ENCODE measurements at places on chromosomes 16 and 17. TPM values are rescaled to one million over a fixed set of nuclear protein-coding genes. Genes with fewer than 3 reads are reported as not detected.

The HLF gene
- total RNA-seq = 0.32 TPM

The CES1 gene
- total RNA-seq = not detected

The KSR1 gene
- total RNA-seq = 203 TPM

The ARHGDIG gene
- total RNA-seq = 13.8 TPM

The CD19 gene
- total RNA-seq = 0.27 TPM

The PDILT gene
- total RNA-seq = not detected

The SLC6A2 gene
- total RNA-seq = not detected

The HYDIN gene
- total RNA-seq = 7.0 TPM

The KRTAP4-9 gene
- total RNA-seq = not detected

The GP1BA gene
- total RNA-seq = 0.47 TPM

The MEIOB gene
- total RNA-seq = 2.4 TPM

The ELMO3 gene
- total RNA-seq = 2.1 TPM

The NTN1 gene
- 0.76 TPM for total RNA-seq

The C16orf46 gene
- 1.0 TPM for total RNA-seq

The KRT28 gene
- total RNA-seq = not detected

GRCh38 chr16:77277141-77277540, 77.9 kb downstream of the SYCE1L start:
- H3K4me3 ChIP-seq = no peak overlapping the region
- no peaks in the 10 kb centered on the region for H3K36me3 ChIP-seq
- no peaks in the 10 kb centered on the region for H3K27me3 ChIP-seq
- H3K4me1 ChIP-seq = no peaks in the 10 kb centered on the region

DNA sequence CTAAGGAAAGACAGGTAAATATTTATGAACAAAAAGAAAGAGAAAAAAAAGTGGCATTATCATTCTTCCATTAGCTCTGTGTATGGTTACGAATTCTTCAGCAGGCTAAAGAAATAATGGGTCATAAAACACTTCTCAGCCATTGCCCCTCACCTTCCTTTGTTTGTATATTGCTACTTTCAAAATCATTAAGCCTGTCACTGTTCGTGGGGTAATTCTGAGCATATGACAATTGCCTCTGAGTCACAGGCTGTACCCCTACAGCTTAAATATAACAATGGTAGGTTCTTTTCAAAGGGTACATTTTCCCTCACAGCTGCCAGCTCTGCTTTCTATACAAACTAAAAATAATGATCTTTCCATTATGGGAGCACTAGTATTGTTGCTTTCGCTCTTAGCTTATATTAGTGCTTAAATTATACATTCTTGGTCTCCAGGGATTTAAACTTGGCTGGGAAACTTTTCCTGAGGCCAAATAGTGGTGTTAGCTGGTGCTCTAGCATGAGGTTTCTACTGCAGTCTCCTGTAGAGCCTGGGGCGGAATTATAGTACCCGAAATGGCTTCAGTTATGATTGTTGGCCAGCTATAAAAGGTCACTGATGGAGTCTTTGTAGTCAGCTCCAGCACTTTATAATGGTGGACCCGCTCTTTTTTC, 74.7 kb upstream of the CDH11 start:
- no peak overlapping the region for H3K27ac ChIP-seq
- H3K27me3 ChIP-seq = no peaks in the 10 kb centered on the region
- H3K4me3 ChIP-seq = no peak overlapping the region
- no peaks in the 10 kb centered on the region for H3K36me3 ChIP-seq
- no peak for DNase-seq

DNA sequence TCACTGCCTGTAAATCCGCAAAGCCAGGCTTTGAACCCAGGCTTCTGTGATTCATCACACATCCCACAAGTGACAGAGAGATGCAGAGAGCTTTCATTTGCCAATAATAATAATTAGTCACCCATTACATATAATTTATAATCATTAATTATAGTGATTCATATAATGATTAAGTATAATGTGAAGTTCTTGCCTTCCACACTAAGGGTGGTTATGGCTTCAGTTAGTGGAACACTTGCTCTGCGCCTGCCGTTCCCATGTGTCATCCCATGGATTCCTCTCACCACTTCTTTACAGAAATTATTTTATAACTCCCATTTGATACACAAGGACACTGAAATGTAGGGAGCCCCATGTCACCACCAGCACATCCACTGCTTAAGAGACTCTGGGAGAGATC, 39.8 kb upstream of the XYLT1 start:
- H3K4me3 ChIP-seq = no peak overlapping the region
- H3K36me3 ChIP-seq = peaks cover 15% of the 10 kb centered on the region
- H3K27ac ChIP-seq = no peak overlapping the region
- no peak for DNase-seq
- H3K4me1 ChIP-seq = no peaks in the 10 kb centered on the region

GRCh38 chr17:32302037-32302436, 36.4 kb downstream of the RHBDL3 start:
- peaks cover 4% of the 10 kb centered on the region for H3K27me3 ChIP-seq
- no peak for DNase-seq
- no peak overlapping the region for H3K27ac ChIP-seq
- no peak overlapping the region for H3K4me3 ChIP-seq

GRCh38 chr17:83176623-83177583, 97.5 kb downstream of the METRNL start:
- peaks cover 4% of the 10 kb centered on the region for H3K27me3 ChIP-seq
- no peaks in the 10 kb centered on the region for H3K36me3 ChIP-seq
- no peak for DNase-seq
- peaks cover 42% of the 10 kb centered on the region for H3K4me1 ChIP-seq
- peak overlapping the region; percentile 47 for H3K4me3 ChIP-seq
- H3K27ac ChIP-seq = peak overlapping the region; percentile 88

GRCh38 chr16:51035711-51036110, 115.4 kb downstream of the SALL1 start:
- H3K27ac ChIP-seq = no peak overlapping the region
- H3K4me1 ChIP-seq = peaks cover 13% of the 10 kb centered on the region
- peaks cover 4% of the 10 kb centered on the region for H3K36me3 ChIP-seq

DNA sequence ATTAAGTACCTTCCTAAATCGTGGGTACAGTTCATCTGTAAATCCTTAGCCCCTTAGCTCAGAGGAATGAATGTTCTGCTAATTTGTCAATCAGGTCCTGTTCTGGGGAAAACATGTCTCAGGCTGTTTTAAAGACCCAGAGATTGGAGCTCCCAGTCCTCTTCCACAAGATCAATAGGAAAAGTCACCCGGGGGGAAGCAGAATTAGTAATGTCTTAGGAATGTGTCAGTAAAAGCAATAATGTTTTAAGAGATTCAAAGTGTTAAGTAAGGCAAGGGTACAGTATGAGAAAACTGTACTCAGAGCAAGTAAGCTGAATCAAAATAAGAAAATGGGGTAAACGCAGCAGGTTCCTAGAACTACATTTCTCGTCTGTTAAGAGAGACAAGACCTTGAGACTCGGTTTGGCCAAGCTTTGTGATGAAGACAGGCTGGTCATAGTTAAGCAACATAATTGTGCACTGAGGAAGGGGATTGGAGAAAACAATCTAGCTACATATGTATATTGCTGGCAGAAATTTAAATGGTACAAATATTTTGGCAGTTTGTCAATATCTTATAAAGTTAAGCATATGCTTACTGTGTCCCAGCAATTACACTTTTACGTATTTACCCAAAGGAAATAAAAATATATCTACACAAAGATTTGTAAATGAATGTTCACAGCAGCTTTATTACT, 192.9 kb upstream of the C17orf78 start:
- H3K36me3 ChIP-seq = no peaks in the 10 kb centered on the region
- no peak for DNase-seq

DNA sequence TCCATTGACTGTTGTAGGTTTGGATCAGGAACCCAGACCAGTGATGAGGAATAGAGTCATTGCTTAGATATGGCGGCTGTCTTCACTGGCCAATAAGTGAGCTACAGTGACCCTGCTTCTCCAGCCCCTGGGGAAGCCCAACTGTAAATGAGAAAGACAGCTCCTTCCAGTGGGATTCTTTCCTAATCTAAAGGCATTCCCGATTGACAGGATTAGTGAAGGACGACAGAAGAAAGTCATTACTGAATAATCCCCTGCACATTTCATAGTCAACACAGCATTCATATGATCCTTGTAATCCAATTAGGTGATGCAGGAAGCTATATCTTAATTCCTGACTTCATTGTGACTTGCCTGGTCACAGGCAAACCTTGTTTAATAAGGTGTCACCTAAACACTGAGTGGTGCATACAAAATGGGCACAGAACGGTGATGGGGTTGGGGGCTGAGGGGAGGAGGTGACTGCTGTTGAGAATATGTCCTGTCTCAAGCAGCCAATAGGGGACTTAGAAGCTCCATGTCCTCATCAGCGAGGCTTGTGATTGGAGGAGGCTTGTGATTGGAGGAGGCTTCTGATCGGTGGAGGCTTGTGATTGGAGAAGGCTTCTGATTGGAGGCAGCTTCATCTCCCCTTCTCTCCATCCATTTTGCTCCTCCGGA, 242.6 kb downstream of the XYLT1 start:
- H3K36me3 ChIP-seq = no peaks in the 10 kb centered on the region
- no peak overlapping the region for H3K27ac ChIP-seq
- no peak overlapping the region for H3K4me3 ChIP-seq
- no peak for DNase-seq

DNA sequence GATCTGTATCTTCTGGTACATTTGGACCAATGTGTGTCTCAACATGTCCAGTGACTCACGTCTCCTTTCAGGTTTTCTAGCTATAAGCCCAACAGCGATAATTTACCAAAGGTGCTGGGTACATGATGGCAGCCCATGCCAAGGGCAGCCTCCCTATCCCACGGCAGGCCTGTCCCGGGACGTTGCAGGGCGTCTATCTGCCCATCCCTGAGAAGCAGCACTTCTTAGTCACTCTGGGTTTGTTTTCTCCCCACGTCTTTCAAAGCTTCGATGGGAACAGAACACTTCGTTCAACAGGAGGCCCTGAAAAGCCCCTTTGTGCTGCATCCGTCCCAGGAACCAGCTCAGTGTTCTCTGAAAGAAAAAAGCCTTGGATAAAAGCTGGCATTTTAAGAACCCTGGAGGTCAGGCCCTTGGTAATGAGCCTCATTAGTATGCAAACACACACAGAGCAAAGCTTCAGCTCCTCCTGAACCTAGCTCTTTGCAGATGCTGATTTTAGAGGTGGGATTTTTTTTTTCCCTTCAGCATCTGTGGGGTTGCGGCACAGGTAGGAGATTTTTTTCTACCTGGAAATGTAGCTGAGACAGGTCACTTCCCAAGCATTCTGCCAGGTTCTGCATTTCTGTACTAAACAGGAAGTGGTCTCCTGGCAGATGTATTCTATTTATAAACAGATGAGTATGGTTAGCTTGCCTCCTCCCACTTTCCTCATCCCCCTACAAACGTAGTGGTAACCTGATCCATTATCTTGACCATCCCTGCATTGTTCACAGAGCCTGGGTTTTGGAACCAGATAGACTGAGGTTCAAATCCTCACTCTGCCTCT, 17.5 kb upstream of the MT4 start:
- H3K27me3 ChIP-seq = peaks cover 5% of the 10 kb centered on the region
- no peak overlapping the region for H3K4me3 ChIP-seq
- no peak for DNase-seq
- no peaks in the 10 kb centered on the region for H3K4me1 ChIP-seq
- no peaks in the 10 kb centered on the region for H3K36me3 ChIP-seq

GRCh38 chr16:58098207-58099096, 30.7 kb downstream of the CFAP20 start:
- H3K4me3 ChIP-seq = no peak overlapping the region
- no peak for DNase-seq
- H3K4me1 ChIP-seq = peaks cover 10% of the 10 kb centered on the region
- H3K36me3 ChIP-seq = no peaks in the 10 kb centered on the region
- H3K27me3 ChIP-seq = peaks cover 9% of the 10 kb centered on the region

- H3K4me1 ChIP-seq = peaks cover 75% of the 10 kb centered on the region
- peaks cover 65% of the 10 kb centered on the region for H3K27me3 ChIP-seq
- peak overlapping the region; percentile 94 for H3K27ac ChIP-seq
- no peak for DNase-seq
Measured at GRCh38 chr17:81074875-81075274, 39.9 kb downstream of the BAIAP2 start.

DNA sequence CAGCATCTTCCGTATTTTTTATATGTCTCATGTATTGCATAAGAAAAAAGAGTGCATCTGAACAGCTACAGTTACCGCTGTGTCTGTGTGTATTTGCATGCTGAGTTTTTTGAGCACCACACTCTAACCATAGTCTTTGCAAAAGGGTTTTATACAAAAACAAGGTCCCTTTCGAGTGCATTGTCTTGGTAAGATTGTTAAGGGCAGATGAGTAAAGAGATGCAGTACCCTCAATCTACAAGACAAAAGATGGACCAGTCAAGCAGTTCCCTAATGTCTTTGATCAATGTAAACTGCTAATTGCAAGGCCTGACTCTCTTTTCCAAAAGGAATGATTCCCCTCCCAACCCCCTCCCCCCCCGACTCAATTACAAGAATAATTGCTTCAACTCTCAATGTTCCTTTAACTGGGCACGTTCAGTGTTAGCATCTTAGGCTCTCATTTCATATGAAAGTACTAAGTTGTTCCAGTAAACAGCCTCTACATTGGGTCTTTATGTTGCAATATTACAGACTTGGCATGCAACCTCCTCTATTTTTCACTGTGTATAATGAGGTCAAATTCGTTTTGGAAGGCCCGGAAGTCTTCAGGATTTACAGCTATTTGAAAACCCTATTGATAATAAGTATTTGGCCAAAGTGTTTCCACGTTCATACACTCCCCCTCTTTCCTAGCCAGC, 471.4 kb upstream of the RBFOX1 start:
- no peaks in the 10 kb centered on the region for H3K4me1 ChIP-seq
- H3K27me3 ChIP-seq = no peaks in the 10 kb centered on the region
- H3K36me3 ChIP-seq = no peaks in the 10 kb centered on the region
- no peak overlapping the region for H3K4me3 ChIP-seq
- H3K27ac ChIP-seq = no peak overlapping the region
- no peak for DNase-seq

- H3K4me1 ChIP-seq = peaks cover 7% of the 10 kb centered on the region
- H3K36me3 ChIP-seq = peaks cover 5% of the 10 kb centered on the region
- H3K4me3 ChIP-seq = no peak overlapping the region
- DNase-seq = peak; percentile 17
- peaks cover 3% of the 10 kb centered on the region for H3K27me3 ChIP-seq
- H3K27ac ChIP-seq = no peak overlapping the region
Measured at GRCh38 chr17:80957461-80957941, 34.1 kb upstream of the CHMP6 start.
